Stimulated activated CD4-positive, alpha-beta T cell treated with anti-CD3 and anti-CD28 coated beads, Interleukin-1b, Interleukin-23, amount 100 ng/mL, for 1 hour (primary cell): ENCODE measurements at places on chromosomes 4 and X.

DNA sequence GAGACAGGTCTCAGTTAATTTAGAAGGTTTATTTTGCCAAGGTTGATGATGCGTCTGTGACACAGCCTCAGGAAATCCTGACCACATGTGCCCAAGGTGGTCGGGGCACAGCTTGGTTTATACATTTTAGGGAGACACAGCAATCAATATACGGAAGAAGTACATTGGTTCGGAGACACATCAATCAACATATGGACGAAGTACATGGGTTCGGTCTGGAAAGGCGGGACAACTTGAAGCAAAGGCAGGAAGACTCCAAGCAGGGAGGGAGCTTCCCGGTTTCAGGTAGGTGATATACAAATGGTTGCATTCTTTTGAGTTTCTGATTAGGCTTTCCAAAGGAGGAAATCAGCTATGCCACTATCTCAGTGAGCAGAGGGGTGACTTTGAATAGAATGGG lies 225.2 kb upstream of the ZFP42 start:
- no peak for DNase-seq

DNA sequence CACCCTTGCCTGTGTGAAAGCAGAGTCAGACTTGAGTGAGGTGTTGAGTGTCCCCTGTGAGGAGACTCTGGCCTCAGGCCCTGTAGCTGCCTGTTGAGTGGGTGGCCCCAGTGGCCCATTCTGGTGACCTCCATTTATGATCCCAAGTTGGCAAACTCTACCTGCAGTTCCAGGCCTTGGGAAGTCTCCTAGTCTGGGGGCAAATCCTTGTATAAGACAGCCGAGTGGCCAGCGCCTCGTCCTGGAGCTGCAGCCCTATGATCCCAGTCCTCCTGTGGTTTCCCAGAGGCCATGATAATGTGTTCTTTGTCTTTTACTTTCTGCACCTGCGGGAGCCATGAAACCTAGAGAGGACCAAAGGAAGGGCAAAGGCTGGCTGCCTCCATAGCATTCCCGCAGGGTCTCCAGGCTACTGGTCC lies 58.7 kb downstream of the NBDY start:
- no peak for DNase-seq

- DNase-seq = no peak
Measured at GRCh38 chr4:987624-988513, 1.0 kb downstream of the IDUA start.

GRCh38 chrX:123108513-123109427 lies 75.3 kb upstream of the GRIA3 start:
- no peak for DNase-seq

DNA sequence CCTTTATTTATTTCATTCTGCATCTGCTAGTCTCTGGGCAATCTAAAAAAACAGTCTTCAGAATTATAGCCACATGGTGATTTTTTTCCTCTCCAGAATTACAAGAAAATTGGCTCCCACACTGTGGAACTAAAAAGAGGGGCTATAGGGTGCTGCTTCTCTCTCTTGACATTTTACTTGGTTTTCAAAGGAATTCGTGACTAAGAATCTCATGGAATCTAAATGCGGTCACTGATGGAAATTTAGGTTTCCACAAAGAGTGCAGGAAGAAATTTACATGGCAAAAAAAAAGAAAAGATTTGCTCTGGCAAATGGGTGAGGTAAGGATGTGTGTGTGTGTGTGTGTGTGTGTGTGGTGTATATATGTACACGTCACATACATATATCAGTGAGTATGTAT lies 10.2 kb downstream of the ATXN3L start:
- DNase-seq = no peak

DNA sequence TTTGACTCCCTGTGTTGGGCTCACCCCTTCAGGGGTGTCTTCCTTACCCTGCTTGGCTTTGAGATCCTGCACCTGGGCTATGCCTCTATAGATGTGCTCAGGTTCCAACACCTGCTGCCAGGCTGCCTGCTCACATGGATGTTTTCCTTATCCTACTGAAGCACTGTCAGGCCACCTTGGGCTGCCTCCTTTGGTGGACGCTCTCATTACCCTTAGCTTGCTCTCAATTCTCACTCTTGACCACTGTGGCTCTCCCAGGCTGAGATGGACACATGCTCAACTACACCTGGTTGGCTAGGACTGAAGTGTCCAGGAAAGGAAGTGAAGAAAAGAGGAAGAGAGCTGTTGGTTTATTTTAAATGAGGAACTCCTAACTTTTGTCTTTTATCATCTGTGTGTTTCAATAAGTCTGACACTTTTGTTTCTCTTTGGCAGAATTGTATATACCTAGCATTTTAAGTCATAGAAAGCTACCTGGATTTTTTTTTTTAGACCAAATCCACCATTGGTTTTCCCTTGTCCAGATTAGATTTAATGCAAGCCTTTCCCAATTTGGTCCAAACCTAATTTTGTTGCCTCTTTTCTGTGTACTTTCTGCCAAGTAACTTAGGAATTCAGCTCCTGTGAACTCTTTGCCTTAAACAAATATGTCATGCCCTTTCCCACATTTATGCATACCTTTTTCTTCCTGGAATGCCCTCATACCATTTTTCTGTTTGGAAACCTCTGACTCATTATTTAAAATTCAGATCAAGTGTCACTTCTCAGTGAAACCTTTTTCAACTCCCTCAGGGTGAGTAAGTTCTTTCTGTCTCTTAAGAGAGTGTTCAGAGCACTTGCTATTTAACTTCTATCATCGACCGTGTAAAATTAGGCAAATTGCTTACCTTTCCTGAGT lies 175.8 kb downstream of the GC start:
- DNase-seq = no peak

- DNase-seq = no peak
Measured at GRCh38 chrX:70219938-70220764, 14.3 kb upstream of the AWAT1 start.

- peak; percentile 55 for DNase-seq
Measured at GRCh38 chrX:131816551-131817136, 206.5 kb upstream of the STK26 start.

GRCh38 chr4:168101026-168101425 lies 8.7 kb downstream of the ANXA10 start:
- no peak for DNase-seq

DNA sequence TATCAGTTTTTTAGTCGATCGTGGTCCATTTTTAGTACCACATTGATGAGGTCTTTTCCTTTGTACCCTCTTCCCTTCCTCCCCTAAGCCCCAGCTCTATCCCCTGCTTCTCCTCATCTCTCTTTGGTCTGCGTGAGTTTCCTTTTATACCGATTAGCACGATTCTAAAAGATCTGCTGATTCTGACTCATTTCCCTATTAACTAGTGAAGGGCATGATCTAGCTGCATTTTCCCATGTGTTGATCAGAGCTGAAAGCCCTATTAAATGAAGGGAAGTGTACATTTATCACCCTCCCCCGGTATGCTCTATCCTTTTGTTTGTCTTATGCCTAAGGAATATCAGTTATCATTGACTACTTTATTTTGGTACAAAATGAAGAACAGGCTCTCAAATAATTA lies 181.7 kb upstream of the NPY2R start:
- no peak for DNase-seq

- no peak for DNase-seq
Measured at GRCh38 chr4:82493721-82494425, 63.5 kb downstream of the ENOPH1 start.

DNA sequence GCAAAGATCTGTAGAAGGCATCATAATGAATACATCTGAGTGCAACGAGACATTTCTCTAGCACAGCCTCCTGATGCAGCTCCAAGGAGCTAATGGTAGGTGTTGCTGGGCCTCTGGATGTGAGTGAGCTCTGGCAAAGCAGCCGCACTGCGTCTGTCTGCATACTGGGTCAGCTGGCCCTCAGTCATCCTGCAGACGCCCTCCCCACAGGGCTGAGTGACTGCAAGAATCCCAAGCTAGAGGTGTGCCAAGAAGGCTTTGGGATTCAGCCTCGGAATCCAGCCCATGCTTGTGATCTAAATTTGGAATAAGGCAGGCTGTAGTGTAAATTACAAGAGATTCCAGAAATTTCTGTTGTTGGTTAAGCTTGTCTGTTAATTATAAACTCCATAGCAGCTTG lies 18.5 kb downstream of the HERC3 start:
- no peak for DNase-seq

DNA sequence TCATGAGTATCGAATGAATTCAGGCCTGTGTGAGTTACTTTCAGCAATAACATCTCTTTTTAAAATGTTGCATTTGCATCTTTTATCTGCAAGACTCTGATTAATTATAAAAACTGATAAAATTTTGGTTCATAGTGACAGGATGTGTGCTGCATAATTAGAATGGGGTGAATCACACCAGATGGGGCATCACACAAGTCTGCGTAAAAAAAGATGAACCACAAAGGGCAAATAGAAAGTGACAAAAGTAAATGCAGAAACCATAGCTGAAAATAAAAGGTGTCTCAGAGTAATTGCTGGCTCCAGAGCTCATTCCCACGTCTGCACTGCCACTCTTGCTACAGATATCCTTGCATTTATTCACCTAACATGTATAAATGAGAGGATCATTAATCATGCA lies 131.1 kb downstream of the HS3ST1 start:
- no peak for DNase-seq

GRCh38 chr4:168483811-168484210 lies 3.5 kb upstream of the DDX60L start:
- no peak for DNase-seq

GRCh38 chr4:13703096-13703495 lies 75.6 kb upstream of the BOD1L1 start:
- no peak for DNase-seq

- DNase-seq = no peak
Measured at GRCh38 chrX:122934131-122934530, 249.9 kb upstream of the GRIA3 start.

GRCh38 chr4:81106150-81106549 lies 75.6 kb downstream of the BMP3 start:
- no peak for DNase-seq

- DNase-seq = no peak
Measured at GRCh38 chr4:107862658-107863057, 37.9 kb downstream of the SGMS2 start.

DNA sequence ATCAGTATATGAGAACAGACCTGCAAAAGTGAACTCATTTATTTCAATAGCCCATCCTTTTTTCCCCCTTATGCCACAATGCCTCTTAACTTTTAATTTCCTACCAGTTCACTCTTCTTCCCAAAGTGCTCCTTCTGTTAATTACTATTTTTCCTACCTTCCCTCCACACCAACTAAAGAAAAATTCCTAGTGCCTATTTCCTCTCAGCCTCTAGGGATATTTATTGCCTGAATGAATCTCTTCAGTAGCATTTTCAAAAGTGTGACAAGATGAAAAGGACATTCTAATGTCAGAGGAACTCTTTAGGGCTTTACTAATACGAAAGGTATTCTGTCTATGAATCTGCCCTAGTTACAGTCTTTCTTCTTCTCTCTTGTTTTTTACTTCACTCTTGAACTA lies 181.1 kb upstream of the SPRY1 start:
- no peak for DNase-seq

- no peak for DNase-seq
Measured at GRCh38 chr4:151841107-151841506, 80.3 kb upstream of the GATB start.

DNA sequence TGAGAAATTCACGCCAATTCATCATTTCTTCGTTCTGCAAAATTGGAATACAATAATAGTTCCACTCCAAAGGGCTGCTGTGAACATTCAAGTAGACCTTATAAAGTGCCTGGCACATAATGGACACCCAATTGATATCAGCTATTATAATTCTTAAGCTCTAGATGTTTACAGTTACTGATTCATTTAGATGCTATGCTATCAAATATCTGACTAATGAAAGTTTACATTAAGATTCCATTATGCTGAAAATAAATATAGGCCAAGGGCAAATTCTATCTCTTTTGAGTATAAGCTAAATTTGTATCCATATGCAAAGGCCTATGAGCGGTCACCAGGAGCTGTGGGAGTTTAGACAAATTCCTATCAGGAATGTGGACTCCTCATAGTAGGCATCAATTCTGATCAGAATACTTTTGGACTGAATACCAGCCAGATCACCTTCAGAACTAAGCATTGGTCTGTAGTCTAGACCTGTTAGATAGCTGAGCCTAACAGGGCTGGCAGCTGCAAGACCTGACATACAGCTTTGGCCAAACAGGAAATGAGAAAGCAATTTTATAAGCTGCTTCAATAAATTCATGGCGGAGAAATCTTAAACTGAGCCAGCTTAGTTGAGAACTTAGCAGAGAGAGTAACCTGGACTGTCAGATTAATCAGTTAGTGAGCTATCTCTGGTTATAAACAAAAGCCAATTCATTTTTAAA lies 384.3 kb upstream of the ACTRT1 start:
- no peak for DNase-seq

DNA sequence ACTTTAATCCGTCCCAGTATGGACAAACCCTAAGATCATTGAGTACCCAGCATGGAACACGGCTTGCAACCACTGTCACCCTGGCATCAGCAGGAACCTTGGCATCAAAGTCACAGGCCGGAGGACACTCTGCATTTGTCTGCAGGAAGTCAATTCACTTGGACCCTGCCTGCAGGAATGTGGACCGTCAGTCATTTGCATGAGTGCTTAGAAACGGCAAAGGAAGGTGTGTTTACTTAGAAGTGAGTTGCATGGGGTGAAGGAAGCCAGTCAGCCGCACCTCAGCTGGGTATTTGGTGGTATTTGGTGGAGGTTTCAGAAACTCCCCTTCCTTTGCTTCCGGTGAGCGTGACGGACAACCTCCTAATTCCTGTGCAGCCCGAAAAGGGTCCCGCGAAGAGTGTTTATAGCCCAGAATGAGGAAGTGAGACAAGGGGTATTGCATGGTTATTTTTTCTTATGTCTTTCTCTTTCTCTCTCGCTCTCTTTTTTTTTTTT lies 15.5 kb downstream of the P2RY8 start:
- DNase-seq = no peak

DNA sequence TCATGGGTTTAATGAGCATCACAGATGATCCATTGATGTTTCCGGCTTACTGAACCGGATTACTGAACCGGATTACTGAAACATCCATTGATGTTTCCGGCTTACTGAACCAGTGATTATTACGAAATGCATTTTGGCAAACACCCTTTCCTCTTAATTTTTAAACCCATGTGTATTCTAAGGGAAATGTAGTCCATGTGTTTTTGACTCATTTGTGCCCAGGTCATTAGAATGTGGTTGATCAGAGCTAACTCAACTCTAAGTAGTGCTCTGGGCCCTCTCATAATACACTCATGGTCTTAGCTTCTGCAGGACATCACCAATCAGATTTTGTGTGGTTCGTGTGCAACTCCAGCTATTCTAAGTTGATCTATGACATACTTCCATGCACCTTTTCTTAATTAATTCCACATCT lies 141.6 kb downstream of the SPATA18 start:
- no peak for DNase-seq

DNA sequence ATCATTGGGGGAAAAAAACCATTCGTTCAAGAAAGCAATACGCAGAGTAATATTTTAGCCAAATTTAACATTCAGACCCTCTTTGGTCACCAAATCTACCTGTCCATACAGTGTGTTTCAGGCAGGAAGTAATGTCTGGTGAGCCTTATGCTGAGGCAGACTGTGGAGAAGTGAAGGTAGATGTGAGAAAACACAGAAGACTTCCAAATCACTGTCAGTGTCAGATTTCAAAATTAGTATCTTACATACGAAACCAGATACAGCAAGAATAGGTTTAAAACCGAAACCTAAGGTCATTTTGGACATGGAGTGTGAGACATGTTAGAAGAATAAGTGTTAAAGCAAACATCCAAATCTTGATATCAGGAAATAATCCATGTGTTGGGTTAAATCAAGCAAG lies 664.5 kb upstream of the HTR2C start:
- no peak for DNase-seq
